NCI-H187 treated with DMSO at 0.1 percent for 48 hours (cell line): ENCODE measurements at places on chromosomes 1 and 21.

DNA sequence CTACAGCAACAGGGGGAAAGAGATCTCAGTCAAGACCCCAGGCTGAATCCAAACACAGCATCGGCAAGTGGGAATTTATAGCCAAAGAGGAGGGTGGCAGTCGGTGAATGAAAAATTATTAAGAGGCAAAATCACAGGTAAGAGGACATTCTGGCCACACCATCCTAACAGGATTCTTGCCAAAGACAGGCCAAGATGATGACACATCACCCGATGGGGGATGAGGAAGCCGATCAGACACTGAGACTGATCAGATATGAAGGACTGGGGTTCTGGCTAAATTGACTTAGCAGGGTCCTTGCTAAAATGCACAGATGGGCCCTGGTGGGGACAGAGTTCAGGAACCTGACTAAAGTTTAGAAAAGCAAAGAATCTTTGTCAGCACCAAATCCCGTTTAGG lies 402.2 kb downstream of the SMYD3 start:
- no peak for DNase-seq

DNA sequence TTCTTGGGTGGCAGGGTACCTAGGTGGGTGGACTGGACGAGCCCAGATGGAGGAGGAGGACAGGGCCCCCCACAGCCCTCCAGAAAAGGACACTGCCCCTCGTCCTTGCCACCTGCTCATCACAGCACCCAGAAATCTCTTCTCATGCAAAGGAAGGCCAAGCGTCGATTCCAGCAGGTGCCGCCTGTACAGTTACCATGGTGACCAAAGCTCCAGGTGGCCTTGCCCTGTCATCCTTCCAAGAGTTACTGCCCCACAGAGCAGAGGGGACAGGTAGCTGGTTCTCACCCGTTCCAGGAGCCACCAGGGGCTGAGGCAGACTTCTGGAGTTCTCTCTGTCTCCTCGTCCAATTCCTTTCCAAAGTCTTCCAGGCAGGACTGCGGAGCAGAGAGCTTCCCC lies 119.9 kb upstream of the VAMP3 start:
- no peak for DNase-seq

DNA sequence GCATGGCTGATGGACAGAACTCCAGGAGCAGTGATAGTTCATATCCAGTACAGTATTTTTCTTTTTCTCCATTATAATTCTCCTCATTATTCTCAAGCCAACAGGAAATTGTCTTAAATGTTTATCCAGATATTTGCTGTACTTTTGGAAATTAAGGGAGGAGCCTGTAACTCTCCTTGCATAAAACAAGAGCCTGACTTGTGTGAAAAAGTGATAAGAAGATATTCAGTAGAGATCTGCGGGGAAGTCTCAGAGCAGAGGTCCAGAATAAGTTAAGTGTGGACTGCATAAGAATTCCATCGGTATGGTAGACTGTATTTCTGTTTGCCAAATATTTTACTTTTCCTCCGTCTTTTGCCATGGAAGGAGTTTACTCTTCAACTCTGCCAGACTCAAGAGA lies 70.2 kb downstream of the BACH1 start:
- no peak for DNase-seq

DNA sequence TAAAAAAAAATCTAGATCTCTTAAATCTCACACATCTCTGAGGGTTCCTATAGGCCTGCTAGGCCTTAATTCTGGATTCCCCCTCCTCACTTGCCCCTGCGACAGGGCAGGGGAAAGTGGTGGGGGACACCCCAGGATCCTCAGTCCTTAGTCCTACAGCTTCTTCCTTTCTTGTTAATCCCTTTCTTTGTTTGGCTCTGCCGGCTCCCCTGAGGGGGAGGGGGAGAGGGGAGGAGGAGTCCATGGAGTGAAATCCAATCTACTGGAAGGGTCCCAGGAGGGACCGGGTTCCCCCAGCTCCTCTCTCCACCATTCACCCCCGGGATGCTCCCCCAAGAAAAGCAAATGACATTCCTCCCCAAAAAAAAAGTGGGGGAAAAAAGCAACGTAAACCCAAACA lies 8.5 kb downstream of the MEX3A start:
- no peak for DNase-seq

- no peak for DNase-seq
Measured at GRCh38 chr1:20974951-20975350, 187.8 kb upstream of the HP1BP3 start.

DNA sequence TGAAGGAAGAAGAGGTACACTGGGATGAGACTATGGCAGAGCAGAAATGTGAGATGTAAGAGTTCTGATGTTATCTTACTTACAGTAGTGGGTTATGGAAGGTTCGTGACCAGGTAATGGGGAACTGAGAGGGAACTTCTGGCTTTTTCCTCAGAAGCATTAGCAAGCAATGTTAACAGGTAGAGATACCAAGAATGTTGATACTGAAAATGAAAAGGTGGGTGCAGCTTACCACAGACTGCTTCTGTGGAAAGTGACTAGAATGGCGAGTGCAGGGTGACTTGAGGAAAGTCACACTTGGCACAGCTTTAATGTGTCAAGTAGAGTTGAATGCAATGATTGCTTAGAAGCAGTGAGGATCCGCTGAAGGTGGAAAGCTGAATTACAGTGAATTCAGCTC lies 70.8 kb downstream of the PLA2G4A start:
- no peak for DNase-seq

DNA sequence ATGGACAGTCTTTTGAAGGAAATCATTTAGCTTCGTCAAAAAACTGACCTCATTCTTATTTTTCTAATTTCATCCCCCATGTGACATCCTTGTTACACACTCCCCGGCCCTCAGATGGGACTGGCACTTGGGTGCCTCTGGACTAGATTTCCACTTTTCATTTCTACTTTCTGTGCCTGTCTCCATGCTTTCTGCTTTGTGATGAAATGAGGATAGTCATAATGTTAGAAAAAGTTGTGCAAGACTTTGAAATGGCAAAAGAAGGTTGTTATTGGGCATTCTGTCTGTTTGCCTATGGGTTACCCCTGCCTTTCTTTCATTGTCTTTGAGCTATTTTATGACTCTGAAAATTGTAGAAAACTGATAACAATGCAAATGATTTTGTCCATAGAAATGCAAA lies 54.9 kb downstream of the MDM4 start:
- no peak for DNase-seq

- DNase-seq: no peak
Measured at GRCh38 chr1:94255476-94255875, 18.1 kb upstream of the ARHGAP29 start.

DNA sequence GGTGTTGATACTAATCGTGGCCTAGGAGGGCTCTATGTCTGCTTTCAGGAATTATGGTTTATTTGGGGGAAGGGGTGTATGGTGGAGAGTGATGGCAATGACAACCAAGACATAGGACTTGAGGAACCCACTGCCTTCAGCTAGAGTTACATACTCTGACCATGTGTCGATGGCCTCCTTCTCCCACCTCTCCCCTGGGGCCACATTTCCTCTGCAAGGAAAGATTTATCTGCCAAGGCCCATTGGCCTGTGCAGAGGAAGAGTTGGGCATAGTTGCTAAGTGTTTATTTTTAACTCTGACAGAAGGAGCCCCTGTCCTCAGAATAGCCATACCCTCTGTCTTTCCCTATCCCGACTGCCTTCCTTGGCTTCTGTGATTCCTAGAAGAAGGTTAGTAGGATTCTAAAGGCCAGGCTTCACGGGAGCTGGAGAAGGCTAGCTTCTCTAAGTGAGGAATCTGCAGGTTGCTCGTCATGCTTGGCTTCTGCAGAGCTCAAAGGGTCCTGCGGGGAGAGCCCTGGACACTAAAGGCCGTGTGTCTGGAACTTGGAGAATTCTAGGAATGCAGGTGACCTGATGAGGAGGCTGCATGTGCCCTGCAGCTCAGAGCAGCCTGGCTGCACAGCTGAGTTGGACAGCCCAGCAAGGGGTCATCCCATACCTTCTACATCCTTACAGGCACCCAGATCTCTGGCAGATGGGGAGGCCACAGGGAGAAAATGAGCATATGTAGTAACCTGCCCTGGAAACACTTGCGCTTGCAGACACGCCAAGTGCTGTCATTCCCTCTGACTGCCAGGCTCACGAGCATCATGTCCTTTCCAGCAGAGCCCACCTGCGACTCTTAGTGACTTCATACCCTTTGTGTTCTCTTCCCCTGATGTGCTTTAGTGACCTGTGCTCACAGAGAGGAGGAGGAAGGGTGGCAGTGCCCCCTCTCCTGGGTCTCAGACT lies 9.7 kb downstream of the MAPKAPK2 start:
- DNase-seq: no peak

DNA sequence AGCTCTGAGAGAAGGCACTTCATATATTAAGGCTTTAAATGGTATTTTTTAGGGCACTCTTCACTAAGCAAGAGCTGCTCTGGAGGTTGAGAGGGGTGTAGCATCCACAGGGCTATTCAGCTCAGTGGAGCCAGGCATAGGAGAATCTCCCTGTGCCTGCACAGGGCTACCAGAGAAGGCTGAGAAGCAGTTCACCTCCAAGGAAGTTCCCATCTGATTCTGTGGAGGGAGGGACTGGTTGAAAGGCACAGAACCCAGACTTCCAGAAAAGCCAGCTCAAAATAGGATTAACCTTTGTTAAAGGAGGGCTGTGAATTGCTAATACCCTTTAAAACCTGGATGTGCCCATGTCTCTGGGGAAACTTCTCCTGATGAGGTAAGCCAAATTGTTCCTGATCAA lies 304.5 kb downstream of the TTLL7 start:
- no peak for DNase-seq

- no peak for DNase-seq
Measured at GRCh38 chr1:72278461-72278860, 3.9 kb downstream of the NEGR1 start.

- DNase-seq: no peak
Measured at GRCh38 chr21:39666681-39667315, 54.1 kb downstream of the B3GALT5 start.

DNA sequence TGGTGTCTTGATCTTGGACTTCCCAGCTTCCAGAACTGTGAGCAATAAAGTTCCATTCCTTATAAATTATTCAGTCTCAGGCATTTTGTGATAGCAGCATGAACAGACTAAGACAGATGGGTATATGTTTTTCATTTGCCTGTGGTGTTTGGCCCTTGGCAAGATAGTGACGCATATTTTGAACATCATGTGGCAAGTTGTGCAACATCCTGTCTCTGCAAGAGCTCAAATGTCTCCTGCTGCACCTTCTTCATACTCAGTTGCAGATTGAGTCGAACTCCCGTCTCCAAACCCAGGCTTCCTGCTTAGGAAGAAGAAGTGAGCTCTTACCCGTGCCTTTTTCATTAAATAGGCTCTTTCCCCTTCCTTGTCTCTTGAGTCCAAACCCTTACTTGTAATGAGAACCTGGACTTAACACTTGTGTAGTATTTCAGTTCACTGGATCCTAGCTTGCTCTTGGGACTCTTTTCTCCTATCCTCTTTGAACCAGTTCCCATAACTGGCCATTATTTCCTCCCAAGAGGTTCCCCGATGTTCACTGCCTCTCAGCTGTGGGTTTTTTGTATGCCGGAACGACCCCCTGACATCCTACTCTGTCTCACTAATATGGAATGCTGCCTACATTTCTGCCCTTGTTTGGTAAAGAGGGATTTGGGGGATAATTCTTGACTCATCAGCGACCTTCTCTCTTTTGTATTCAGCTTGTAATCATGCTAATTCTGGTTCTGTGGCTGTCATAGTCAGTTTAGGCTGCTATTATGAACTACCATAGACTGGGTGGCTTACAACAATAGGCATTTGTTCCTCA lies 125.0 kb upstream of the KCNK2 start:
- no peak for DNase-seq

GRCh38 chr1:5448486-5448885 lies 543.7 kb downstream of the NPHP4 start:
- no peak for DNase-seq

GRCh38 chr1:184745929-184746638 lies 8.6 kb downstream of the EDEM3 start:
- DNase-seq: no peak

- no peak for DNase-seq
Measured at GRCh38 chr1:36775716-36776115, 258.6 kb downstream of the GRIK3 start.

DNA sequence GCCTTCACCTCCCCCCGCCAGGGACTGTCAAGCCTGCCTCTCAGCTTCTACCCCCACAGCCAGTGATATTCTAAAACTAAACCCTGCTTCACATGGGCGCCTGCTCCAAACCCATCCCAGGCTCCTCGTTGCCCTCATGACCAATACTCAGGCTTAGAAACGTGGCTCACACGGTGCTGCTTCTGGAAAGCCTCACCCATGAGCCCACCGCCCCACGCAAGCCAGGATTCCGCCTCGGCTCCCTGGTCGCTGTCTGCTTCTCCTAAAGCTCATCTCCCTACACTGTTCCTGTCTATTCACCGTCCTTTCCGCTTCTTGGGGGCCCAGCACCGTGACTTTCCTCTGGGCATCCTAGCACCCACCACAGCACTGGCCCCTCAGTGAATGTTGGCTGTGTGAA lies 72.5 kb downstream of the NID1 start:
- no peak for DNase-seq

- no peak for DNase-seq
Measured at GRCh38 chr1:162302306-162303003, 74.2 kb downstream of the SPATA46 start.

GRCh38 chr21:42533963-42534355 lies 20.3 kb downstream of the SLC37A1 start:
- DNase-seq: no peak

DNA sequence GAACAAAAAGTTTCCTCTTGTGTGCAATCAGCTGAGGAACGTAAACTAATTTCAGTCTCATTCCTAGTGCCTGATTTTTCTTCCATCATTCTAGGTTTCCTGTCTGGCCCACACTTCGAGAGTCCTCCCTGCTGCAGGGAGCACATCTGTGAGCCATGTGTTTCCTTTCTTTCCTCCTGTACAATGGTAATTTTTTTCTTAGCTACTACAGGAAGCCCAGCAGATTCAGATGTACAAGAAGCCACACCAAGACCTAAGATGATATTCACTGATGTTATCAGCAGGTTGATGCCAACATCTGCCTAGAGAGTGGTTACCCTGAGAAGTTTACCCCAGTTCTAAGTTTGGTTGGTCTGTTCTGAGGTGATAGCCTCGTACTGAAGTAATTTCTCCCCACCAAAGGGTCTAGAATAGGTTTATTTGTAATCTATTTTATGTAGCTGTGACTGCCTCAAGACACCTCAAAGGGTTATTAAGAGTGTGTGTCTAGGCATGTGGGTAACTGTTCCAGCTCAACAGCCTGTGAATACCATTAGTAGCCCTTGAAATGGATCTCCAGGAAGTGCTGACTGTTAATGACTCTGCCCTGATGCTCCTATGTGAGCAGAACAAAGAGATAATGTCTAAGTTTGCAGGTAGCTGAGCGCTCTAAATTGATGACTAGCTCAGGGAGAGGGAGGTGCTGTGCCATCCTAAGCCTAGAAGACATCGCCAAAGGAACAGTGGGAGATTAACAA lies 31.7 kb upstream of the CLDN14 start:
- DNase-seq: no peak

DNA sequence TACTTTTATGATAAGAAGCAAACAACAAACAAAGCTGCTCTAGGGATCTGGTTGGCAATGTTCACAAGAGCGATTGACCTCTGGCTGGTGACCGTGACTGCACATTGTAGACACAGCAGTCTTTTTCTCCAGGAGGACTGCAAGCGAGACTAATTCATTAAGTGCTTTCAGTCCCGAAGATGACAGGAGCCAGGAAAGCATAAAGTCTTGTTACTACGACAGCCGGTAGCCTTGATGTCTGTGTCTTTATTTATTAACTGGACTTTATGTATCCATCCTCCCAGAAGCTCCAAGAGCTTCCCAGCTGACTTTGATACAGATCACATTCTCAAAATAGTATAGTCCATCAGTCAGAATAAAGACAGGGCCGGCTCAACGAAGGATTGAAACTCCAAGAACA lies 18.2 kb downstream of the FAM163A start:
- DNase-seq: no peak
